ENCODE measurements at places on chromosomes 3 and 15.
A peak's percentile ranks its signal among the peaks of the same experiment; 100 is the strongest.

- no peak for DNase-seq
Observed at GRCh38 chr15:80395616-80396015, 8.6 kb upstream of the ARNT2 start.

GRCh38 chr3:110378481-110378880 lies 693.1 kb upstream of the NECTIN3 start:
- no peak for DNase-seq

- DNase-seq: peak; percentile 56
Observed at GRCh38 chr15:91609966-91610365, 243.5 kb upstream of the SLCO3A1 start.

DNA sequence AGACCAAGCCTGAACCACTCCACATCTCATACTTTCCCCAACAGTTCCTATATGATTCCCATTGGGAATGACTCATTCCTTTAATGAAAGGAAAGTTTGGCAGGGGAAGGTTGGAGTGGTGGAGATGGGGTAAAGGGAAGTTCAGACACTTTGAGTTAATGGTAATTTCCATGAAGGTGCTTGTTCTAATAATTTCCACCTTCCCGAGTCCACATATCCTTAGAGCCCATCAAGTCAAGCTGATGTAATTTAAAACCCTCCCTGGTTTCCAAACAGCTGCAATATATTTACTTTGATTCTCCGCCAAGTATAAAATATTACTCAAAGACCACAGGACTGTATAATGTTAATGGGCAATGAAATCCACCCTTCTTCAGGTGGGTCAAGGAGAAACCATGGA lies 95.0 kb upstream of the GALNT15 start:
- DNase-seq: no peak

DNA sequence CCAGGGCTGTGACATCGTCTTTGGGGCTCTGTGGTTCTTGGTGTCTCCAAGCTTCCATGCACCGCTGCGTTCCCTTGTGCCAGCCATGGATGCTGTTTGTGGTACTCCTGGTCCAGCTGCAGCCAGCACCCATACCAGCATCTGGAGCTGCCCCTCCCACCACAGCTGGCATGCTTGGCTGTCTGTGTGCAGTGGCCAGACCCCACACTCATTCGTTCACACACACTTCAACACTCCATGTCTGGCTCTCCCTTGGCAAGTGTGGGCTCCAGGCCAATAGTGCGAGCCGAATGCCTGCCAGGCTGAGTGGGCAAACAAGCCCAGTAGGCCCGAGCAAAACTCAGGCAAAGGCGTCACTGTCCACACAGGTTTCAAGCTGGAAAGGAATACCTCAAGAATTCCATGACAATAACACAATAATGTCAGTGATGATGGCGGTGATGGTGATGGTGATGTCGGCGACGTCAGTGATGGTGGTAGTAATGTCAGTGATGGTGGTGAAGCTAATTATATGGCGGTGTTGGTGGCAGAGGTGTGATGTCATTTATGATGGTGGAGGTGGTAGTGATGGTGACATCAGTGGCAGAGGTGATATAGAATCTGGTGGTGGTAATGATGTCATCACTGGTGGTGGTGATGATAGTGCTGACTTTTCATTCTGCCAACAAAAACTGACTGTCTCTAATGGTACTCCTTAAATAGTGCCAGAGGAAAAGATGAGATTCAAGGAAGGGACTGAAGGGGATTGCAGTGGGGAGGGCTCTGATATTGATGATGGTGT lies 19.3 kb downstream of the TBC1D21 start:
- DNase-seq: no peak

DNA sequence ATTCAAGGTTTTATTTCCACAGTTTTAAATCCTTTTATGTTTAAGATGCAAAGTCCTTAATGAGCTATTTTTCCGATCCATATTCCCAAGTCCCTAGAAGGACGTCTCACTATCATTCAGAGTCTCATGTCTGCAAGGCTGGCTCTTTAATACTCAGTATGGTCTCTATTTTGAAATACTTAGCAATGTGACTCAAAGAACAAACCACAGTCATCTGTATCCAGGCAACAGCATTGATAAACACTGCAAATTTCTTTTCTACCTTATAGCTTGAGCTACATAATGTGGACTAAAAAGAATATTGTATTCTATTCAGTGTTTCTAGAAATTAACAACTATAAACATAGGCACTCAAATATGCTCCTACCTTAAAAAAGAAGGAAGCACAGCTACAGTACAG lies 588.3 kb upstream of the NAALADL2 start:
- DNase-seq: no peak

Measured in hindlimb muscle (tissue), 1 donor.